Activated CD4-positive, alpha-beta T cell treated with anti-CD3 and anti-CD28 coated beads, Interleukin-2, amount 50 U/mL, for 1 hour (primary cell): ENCODE measurements at places on chromosomes 5 and 9.

- no peak for DNase-seq
Measured at GRCh38 chr5:34854459-34855174, 15.7 kb downstream of the TTC23L start.

GRCh38 chr5:118052503-118052902 lies 935.8 kb downstream of the DTWD2 start:
- DNase-seq, result no peak

GRCh38 chr5:78162253-78162862 lies 132.1 kb downstream of the AP3B1 start:
- no peak for DNase-seq

GRCh38 chr5:89697581-89697980 lies 712.0 kb downstream of the CETN3 start:
- DNase-seq, result no peak
